Activated CD4-positive, alpha-beta T cell treated with anti-CD3 and anti-CD28 coated beads, Interleukin-2, Interleukin-4, amounts not matched to agents 100 ng/mL and 50 ng/mL, durations not matched to agents 16 hours and 8 hours (primary cell): ENCODE measurements at places on chromosomes 11 and 22.

- no peak for DNase-seq
These were observed 19.2 kb downstream of the AP2A2 start for GRCh38 chr11:944711-945470.

DNA sequence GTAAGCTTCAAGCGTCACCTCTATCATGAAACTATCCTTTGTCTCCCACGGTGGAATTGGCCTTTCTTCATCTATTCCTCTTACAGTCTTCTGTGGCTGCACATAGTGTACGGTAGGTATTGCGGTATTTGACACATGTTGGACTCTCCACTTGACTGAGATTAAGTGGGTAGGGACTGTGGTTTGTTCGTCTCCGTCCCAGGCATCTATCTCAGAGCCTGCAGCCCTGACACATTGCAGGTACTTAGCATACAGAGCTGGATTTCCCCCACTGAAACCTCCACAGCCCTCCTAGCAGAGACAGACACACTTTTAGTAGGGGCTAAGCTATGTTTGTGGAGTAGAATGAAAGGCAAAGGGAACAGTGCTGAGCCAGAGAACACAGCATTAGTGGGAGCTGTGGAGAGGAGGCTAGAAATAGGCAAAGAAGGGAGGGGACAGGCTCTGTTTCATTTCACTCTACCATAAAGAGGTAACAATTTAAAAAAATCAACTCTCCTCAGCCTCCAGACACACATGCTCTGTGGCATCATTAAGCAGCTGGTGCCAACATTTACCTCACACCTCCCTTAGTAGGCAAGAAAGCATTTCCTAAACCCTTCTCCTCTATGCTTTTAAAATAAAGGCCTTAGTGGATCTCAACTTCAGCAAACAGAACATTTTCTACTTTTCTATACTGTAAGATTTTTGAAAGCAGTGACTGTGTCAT lies 277.5 kb downstream of the KIRREL3 start:
- DNase-seq: no peak

GRCh38 chr22:28914201-28914600 lies 30.8 kb downstream of the ZNRF3 start:
- no peak for DNase-seq

DNA sequence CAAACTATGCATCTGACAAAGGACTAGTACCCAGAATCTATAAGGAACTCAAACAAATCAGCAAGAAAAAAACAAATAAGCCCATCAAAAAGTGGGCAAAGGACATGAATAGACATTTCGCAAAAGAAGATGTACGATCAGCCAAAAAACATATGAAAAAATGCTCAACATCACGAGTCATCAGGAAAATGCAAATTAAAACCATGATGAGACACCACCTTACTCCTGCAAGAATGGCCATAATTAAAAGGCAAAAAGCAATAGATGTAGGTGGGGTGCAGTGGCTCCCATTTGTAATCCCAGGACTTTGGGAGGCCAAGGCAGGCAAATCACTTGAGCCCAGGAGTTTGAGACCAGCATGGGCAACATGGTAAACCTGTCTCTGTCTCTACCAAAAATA lies 10.4 kb upstream of the OR10V1 start:
- no peak for DNase-seq

DNA sequence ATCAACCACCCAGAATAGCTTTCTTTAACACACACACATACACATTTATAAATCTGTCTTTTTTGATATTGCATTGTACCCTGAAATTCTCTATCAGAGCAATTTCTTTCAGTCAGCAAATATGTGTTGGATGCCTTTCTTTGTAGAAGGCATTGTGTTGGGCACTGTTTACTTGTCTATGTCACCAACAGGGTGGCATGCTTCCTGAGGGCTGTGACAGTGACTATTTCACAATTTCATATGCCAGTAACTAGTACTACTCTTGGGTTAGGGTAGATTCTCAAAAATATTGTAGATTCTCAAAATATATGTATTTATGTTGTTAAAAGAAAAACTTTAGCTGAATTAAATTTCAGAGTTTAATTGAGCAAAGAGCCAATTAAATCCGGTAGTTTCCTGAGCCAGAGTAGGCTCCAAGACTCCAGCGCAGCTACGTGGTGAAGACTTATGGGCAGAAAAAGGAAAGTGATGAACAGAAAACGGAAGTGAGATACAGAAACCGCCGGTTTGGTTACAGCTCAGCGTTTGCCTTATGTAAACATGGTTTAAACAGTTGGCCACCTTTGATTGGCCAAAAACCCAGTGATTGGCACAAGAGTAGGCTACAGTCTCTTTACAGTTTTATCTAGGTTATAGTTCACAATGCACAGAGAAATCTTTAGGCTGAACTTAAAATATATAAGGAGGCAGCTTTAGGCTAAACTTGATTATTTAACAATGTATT lies 723.3 kb downstream of the NTM start:
- DNase-seq: no peak

DNA sequence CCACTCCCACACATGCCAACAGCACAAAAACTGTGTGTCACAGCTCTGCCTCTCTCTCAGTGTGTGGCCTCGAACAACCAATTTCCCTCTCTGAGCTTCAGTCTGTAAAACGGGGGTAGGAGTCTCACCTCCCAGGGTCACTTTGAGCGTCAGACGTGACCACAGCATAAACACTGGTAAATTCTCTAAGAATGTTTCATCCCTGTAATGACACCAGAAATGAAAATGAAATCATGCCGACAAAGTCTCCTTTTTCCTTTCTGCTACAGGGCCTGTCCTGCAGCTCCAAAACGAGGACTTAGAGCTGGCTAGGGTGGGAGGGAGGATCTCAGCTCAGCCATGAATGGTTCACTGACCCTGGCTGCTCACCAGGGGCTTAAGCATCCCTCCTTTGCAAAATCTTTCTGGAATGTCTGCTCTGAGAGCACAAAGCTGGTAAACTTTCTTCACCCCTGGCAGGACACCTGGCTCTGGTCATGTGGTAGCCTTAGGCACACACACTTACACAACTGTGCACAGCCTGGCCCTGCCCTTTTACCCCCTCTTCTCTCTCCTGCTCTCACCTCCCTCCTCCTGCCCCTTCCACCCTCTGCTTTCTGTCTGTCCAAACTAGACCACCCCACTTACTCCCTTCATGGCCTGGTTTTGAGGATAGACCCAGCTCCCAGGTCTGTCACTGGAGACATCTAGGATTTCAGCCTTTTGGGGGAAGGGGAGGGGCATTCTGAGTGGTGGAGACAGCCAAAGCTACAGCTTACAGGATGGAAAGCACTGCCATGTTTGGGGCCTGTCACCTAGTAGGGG lies 12.3 kb upstream of the TSKU start:
- no peak for DNase-seq

GRCh38 chr11:2581931-2582350 lies 117.9 kb downstream of the KCNQ1OT1 start:
- DNase-seq: no peak

DNA sequence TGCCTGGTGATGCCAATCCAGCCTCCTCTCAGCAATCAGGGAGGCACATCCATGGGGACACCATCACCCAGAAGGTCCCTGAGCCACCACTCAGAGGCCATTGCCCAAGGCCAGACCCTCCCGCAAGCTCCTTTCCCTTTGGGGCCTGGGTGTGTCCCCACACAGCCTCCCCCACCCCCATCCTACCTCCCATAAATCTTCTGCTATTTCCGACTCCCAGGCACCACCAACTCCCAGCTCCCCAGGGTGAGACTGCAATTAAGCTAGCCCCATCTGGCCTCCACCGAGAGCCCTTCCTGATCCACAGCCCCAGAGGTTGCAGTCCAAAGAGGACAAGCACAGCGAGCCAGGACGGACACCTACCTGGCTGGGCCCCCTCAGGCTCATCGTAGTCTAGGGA lies 6.3 kb downstream of the ARHGAP1 start:
- no peak for DNase-seq

DNA sequence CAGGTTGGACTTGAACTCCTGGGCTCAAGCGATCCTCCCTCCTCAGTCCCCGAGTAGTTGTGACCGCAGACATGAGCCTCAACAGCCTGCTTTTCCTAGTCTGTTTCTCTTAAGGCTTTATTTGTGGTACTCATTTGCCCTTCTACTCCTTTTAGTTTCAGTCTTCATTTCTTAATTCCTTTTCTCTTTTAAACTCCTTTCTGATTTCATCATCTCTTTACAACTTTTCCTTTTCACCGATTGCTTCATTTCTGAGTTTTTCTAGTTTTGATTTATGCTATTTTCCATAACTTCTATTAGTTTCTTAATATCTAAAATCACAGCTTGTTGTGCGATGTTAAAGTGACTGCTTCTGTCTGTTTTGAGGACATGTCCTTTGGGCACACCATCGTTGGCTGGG lies 17.3 kb upstream of the MRGPRF start:
- DNase-seq: no peak

- no peak for DNase-seq
These were observed 32.9 kb downstream of the APLP2 start for GRCh38 chr11:130102301-130103249.

DNA sequence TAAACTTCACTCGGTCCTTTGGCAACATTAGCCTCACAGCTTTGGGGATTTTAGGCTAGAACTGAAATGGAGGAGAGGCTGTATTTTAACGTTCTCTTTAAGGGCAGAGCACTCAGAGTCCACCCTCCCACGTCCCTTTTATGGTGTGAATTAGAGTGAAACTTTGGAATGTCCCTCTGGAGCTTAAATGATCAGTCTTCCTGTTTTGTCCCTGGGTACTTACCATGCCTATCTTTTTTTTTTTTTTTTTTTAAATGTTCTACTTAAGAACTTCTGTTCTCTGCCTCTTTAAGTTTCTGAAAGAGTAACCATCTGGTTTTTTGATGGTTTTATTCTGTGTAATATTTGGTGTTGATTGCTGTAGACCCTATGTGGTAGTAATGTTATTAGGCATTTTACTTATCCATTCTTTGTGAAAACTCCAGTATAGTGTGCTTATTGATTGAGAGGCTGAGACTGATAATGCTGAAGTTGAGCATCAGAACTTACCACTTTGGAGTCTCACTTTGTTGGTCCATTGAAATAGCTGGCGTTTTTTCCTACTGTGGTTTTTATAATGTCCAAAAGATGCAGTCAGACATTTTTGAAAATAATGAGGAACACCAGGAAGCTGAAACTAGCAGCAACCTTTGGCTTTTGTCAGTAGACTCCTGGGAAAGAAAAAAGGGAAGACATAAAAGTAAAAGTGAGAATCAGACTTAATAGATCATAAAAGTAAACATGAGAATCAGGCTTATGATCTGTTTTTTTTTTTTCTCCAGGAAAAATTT lies 11.6 kb downstream of the UVRAG start:
- no peak for DNase-seq

- DNase-seq: no peak
These were observed 62.0 kb downstream of the NCAM1 start for GRCh38 chr11:113023228-113023627.

GRCh38 chr11:71391796-71392195 lies 56.4 kb downstream of the DHCR7 start:
- no peak for DNase-seq

- no peak for DNase-seq
These were observed 165.0 kb downstream of the RCN1 start for GRCh38 chr11:32255841-32256240.
